ENCODE measurements at places on chromosomes 6 and 20.

GRCh38 chr6:21769968-21770367, 176.4 kb downstream of the SOX4 start:
- DNase-seq = no peak

DNA sequence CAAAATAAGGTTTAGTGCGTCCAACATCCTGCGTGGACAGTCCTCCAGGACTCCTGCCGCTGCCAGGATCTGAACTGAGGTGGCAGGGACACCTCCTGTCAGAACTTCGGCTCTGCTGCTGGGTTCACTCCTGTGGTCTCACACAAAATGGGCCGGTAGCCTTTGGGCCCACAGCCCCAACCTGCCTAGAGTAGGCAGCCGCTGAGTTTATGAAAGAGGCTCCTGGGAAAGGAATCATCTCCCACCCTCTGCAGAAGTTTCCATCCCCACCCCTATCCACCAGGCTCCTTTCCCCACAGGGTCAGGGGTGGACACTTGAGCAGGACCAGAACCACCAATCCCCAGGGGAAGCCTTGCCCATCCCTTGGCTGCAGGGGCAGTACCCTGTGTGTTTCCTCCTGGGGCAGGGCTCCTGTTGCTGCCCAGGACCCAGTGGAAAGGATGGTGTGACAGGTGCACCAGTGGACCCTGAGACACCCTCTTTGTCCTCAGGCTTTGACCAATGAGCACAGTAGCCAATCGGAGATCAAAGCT, 2.1 kb upstream of the ABHD16B start:
- no peak for DNase-seq

- no peak for DNase-seq
Measured at GRCh38 chr20:52179331-52180179, 12.0 kb downstream of the ZFP64 start.

- no peak for DNase-seq
Measured at GRCh38 chr6:3811191-3811590, 38.0 kb upstream of the FAM50B start.

DNA sequence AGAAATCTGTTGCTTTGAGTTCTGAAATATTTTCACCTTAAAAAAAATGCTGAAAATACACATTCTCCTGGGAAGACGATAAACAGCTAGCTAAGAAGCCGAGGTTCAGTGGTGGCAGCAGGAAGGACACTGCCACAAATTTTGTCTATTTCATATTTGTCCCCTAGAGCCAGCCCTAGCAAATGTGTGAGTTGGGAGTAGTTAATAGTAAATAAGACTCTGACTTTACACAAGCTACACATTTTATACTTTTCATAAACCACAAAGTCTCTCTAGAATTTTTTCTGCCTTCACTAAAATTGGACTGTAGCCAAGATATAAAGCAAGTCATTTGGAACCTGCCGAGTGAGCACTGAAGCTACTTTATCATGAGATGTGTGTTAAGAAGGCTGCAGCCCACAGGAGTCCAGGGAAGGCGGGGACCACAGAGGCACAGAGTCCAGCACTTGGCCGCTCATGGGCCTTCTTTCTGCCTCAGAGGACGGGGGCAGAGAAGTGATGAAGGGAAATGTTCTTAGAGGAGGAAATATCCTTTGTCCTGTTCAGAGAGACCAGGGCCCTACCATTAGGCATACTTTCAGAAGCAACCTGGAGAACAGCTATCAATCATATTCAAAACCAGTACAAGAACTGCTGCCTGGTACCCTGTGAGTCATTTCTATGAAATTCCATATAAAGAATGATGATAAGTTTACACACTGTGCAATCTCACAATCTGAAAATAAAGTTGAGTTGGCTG, 241.7 kb upstream of the TAB2 start:
- DNase-seq = no peak

DNA sequence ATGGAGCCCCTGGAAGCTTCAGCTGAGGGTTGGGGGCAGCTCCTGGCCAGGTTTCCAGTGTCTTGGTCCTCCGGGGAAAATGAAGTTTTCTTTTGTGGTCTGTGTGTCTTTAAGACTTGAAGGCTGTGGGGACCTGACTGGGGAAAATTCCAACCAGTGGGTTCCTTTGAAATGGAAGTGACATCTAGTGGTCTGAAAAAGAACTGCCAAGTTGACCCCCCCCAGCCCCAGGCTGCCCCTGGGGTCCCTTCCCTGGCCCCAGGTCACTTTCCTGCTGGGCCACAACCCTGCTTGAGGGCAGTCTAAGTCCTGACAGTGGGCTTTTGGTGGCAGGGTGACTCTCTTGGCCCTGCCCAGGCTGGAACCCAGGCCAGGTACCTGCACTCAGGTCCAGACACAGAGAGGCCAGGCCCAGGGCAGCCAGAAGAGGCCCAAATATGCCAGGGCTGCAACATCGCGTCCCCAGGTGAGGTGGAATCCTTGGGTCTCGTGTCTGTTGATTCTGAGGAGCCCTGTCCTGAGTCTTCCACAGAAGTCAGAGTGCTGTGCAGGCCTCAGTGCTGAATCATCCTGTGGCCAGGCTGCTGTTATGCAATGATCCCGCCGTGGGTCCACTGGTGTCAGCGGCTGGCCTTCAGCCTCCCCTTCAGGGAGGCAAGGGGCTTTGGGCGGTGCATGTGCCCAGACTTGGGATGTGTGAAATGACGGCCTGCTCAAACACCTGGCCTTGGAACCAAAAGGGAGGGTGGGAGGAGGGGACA, 68.4 kb downstream of the VEGFA start:
- DNase-seq = no peak

DNA sequence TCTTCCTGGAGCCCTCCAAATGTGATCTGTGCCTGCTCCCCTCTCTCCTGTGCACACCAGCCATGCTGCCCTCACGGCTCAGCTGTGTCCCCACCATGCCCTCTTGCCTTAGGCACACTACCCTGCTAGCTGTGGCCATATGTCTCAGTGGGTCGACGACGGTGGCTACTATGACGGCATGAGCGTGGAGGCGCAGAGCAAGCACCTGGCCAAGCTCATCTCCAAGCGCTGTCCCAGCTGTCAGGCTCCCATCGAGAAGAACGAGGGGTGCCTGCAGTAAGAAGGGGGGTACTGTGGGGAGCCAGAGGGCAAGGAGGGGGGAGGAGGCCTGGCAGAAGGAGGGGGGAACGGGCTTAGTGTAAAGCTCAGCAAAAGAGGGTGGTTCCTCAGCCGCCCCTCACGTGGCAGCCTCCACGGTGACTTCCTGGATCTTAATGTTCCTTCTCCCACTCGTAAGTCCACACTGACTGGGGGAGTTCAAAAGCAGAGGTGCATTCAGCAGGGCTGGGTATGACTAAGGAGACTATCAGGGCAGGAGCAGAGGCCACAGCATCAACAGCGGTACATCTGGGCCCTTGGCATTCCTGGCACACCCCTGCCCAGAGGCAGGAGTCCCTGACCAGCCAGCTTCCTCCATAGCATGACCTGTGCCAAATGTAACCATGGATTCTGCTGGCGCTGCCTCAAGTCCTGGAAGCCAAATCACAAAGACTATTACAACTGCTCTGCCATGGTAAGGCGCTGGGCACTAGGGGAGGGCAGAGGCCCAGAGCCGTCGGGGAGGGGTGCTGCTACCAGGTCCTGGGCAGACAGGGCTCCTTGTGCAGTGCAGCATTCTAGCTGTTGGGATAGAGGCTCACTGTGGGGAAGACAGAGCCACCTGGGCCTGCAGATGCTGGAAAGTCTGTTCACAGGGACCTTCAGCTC, 8.0 kb downstream of the DNPH1 start:
- DNase-seq = no peak

DNA sequence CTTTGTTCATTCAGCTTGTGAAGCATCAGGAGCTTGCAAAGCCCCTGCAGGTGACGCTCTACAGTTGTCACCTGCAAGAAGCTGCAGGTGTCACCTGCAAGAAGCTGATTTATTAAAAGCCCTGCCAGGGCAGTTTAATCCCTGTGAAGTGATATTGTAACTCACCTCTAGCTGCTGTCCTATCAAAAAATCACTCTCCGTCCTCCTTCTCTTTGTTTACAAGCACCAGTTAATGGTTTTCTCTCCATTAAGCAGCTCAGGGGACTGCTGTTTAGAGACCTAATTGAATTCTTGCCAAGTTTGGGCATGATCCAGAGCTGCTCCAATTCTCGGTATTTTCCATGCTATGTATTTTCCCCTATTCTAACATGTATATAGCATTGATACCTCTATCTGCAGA, 345.9 kb downstream of the ARHGAP18 start:
- DNase-seq = no peak

DNA sequence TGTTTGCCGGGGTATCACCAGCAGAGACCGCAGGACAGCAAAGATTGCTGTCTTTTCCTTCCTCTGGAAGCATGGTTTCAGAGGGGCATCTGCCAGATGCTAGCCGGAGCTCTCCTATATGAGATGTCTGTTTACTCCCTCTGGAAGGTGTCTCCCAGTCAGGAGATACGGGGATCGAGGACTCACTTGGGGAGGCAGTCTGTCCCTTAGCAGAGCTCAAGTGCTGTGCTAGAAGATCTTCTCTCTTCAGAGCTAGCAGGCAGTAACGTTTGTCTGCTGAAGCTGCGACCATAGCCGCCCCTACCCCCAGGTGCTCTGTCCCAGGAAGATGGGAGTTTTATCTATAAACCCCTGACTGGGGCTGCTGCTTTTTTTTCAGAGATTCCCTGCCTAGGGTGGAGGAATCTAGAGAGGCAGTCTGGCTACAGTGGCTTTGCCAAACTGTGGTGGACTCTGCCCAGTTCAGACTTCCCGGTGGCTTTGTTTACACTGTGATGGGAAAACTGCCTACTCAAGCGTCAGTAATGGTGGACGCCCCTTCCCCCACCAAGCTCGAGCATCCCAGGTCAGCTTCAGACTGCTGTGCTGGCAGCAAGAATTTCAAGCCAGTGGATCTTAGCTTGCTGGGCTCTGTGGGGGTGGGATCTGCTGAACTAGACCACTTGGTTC, 133.0 kb upstream of the FLRT3 start:
- no peak for DNase-seq

DNA sequence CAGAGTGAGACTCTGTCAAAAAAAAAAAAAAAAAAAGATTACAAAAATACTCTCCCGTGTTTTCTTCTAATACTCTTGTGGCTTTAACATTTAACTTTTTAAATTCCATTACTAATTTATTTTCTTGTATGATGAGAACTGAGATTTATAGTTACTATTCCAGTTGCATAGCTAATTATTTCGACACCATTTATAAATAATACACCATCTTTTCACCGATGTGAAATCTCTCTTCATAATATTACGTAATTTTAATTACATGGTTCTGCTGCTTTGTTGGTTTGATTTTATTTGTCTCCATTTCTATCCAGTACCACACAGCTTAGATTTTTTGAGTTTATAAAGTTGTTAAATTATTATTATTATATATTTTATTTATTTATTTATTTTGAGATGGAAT, 42.0 kb upstream of the TMEM217 start:
- no peak for DNase-seq

DNA sequence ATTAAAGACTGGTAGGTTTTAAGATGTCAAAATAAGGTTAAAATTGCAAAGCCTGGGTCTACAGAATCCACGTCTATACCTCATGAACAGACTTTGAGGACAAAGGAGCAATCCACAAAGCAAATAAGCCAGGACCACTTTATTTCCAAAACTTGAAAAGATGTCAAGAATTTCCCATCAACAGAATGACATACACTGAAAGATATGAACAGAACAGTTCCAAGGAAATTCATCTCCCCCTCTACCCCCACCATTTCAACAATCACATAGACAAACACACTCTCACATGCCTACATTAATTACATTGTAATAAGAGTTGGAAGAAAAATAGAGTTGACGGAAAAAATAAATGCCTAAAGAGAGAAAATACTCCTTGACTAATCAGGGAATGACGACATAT, 45.2 kb upstream of the NHSL1 start:
- DNase-seq = no peak

DNA sequence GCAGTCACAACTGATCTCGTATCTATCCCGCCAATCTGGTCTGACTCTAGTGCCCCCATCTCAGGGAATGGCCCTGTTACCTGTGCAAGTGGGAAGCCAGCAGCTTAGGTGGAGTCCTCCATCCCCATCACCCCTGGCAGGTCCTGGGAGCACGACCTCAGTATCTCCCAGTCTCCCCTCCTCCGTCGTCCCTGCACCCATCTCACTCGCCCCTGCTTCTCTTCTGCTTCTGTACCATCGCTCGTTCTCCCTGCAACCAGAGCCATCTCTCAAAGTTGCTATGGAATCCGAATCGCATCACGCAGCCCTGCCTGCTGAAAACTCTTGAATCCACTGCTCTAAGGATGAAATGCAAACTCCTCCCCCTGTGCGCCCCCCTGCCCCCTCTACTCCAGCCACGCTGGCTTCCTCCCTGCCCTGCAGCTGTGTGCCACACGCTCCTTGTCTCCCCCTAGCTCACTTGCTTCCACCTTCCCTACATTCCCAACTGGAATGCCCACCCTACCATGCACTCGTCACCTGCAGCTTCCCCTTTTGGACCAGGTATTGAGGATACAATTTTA, 64.0 kb upstream of the PTGIS start:
- DNase-seq = no peak

DNA sequence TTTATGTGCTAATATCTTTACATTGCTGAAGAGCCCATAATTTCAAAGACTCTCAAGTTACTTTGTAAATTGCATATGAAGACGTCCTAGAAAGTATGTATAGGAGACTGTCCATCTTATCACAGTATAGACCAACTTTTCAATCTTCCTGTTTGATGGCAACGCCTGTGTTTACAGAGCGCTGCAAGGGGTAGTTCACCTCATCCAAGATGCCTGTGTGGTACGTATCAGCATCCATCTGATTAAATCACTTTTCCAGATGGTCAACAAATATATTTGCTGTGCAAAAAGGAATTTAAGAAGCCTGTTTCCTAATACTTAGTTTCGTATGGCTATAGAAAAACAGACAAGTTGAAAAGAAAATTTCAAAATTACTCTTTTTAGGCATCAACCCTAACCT, 17.9 kb upstream of the PDE10A start:
- DNase-seq = no peak

DNA sequence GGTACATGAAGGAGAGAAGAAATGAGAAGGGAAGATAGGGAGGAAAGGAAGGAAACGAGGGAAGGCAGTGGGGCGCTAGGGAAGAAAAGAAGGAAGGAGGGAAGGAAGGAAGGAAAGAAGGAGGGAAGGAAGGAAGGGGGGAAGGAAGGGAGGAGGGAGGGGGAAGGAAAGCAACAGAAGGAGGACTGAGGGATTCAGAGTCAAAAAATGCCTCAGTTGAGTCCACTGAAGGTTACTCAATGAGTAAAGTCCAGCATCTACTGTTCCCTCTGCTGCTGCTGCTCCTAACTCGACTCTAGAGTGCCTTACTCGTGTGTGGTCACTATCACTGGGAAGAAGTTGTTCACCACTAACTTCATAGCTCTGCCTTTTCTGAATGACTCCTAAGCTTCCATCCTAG, 33.8 kb downstream of the PHACTR1 start:
- DNase-seq = no peak

DNA sequence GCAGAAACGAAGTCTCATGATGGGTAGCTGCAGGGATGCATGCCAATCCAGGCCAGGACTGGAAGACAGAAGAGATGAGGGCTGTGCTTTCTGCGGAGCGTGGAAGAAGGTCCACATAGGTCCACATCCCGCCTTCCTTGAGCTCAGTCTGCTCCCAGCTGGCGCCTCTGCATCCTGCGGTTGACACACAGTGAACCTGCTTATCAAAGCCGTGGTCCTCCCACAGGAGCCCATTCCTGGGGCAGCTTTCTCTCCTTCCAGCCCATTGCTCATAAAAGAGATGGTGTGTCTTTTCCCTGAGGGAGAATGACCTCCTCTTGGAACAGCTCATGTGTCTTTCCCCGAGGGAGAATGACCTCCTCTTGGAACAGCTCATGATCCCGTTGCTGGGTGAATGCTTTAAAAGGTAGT, 225.4 kb downstream of the CDH4 start:
- DNase-seq = no peak

All from stimulated activated CD8-positive, alpha-beta memory T cell treated with anti-CD3 and anti-CD28 coated beads, Interleukin-7, amount 100 ng/mL, for 1 hour (primary cell).